ENCODE measurements at places on chromosomes 2 and 18. TPM values are rescaled to one million over a fixed set of nuclear protein-coding genes. Genes with fewer than 3 reads are reported as not detected.

- peak; percentile 13 for DNase-seq
Measured at GRCh38 chr2:21367421-21367820, 243.7 kb downstream of the TDRD15 start.

GRCh38 chr2:235300368-235301201 lies 193.3 kb upstream of the AGAP1 start:
- DNase-seq = no peak

DNA sequence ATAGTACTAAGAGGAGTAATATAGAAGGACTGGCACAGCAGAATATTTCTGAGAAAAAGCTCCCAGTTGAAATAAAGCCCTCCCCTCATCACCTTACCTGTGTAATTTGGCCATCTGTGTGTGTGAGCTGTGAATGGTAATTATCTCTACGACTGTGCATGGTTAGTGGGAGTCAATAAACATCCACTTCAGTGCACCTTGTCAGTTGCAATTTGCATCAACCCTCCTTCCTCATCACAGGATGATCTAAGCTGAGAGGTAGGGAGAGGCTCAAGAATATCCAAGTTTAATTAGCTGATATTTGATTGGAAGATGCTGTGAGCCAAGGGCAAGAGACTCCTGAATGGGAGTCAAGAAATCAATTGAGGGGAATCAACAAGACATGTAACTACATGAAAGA lies 694.9 kb upstream of the KLHL29 start:
- DNase-seq = no peak

The MAP2 gene
- 9.1 TPM for total RNA-seq

The DNAJC5G gene
- not detected for total RNA-seq

GRCh38 chr2:38517284-38517683 lies 85.4 kb downstream of the HNRNPLL start:
- no peak for DNase-seq

The CHRNG gene
- total RNA-seq = not detected

The ANO7 gene
- 0.24 TPM for total RNA-seq

- DNase-seq = peak; percentile 7
Measured at GRCh38 chr18:40133253-40133652, 1821.8 kb upstream of the PIK3C3 start.

DNA sequence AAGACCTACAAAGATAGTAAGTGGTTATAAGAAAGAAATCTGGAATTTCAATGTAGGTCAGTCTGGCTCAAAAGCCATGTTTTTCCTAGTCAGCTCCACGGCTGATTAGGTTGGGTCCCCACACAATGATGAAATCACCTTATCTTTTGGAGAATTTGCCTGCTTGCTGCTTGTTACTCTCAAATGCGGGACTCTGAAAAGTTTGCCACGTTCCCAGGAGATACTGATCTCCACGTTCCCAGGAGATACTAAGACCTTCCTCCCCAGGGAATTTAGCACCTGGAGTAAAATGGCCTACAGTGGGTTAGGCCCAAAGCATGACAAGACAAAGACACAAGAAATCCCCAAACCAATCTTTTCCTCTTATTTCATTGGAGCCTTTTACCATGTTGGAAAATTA lies 449.6 kb downstream of the TNS1 start:
- DNase-seq = no peak

The C2orf72 gene
- total RNA-seq = not detected

DNA sequence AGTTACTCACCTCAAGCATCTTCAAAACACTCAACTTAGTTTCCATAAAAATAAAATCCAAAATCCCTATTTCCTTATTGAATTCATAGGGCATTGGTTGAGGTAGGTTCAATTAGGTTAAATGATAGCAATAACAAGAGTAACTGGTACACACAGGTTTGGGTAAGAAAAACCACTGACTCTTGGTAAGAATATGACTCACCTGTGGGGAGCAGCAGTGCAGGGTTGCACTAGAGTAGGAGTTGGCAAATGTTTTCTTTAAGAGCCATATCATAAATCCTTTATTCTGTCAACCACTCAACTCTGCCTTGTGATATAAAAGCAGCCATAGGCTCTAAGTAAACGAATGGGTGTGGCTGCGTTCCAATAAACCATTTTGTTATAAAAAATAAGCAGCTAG lies 71.4 kb upstream of the CDH20 start:
- peak; percentile 11 for DNase-seq

DNA sequence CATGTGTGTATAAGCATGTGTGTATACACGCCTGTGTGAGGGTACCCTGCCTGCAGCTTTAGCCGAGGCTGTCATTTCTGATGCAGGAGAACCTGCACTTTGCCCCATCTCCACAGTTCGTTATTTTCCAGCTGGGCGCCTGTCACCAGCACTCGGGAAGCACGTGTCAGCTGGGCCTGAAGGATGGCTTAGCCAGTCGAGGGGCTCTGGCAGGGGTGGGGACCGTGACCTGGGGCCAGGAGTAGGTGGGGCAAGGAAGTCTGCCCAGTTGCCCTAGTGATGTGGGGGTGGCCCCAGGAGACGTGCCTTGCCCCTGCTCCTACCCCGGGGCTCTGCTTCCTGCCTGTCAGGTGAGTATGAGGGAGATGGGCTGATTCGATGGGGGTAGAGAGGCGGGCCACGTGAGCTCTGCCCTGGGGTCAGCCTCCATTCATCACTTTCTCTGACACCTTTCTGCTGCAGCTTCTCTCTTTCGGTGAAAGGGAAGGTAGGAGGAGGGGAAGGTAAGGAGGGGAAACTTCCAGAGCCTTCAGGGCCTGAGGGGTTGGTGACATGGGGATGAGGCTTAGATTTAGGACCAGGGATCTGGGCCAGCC lies 130.6 kb upstream of the SKOR2 start:
- no peak for DNase-seq

DNA sequence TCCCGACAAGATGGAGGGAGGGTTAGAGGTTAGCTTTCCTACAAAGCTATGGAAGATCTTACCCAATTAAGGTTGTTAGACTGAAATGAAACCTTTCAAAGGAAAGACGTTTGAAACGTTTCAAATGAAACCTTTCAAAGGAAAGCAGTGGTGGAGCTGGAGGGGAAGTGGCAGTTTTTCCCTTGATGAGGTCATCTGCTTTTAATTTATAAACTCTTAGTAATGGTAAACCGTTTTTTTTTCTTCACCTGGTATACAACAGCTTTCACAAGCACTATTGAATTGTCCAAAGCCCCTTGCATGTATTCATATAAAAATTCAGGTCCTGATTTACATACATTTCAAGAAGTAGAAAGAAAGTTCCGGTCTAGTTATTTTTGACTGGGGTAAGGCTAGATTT lies 7.4 kb downstream of the PMAIP1 start:
- DNase-seq = no peak

GRCh38 chr2:60857056-60857455 lies 24.3 kb upstream of the REL start:
- no peak for DNase-seq

The ONECUT2 gene
- 0.14 TPM for total RNA-seq

GRCh38 chr2:43576981-43577892 lies 18.6 kb downstream of the THADA start:
- DNase-seq = peak; percentile 10

The DOK1 gene
- total RNA-seq = 4.3 TPM

- no peak for DNase-seq
Measured at GRCh38 chr2:26647981-26648380, 6.8 kb upstream of the CIB4 start.

The AGAP1 gene
- 15.2 TPM for total RNA-seq

- DNase-seq = no peak
Measured at GRCh38 chr18:13680612-13681011, 45.7 kb downstream of the FAM210A start.

DNA sequence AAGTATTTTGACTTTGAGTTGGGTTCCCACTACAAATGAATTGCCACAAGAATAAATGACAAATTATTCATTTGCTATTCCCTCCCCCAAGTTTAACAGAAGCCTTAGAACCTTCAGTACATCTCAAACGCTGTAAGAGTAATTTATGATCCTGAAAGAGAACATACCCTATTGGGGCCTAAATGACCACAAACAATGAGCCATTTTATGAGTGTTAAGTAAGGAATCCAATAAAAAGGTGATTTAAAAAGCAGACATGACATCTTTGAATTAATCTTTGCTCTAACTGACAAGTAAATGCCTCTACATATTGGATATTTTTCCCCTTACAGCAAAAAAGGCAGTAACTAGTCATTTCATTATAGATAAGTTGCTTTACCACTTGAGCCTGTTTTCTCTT lies 136.9 kb downstream of the NRXN1 start:
- no peak for DNase-seq

GRCh38 chr2:10426726-10427617 lies 21.2 kb downstream of the ODC1 start:
- no peak for DNase-seq

DNA sequence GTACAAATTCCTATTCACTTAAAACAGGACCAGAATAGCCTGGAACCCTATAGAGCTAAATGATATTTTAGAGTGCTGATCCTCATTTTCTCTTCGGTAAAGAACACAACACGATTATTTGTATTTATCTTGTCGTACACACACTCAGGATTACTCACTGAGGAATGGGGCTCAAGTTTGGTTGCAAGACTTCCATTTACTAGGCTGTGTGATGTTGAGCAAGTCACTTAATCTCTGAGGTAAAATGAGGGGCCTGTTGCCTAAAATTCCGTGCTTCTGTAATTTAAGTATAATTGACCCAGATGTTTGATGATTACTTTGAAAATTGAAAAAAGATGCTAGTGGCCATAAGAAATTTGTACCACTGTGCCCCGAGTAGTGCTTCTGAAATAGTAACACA lies 42.6 kb upstream of the MAP4K3 start:
- DNase-seq = no peak

The SLC16A14 gene
- 0.92 TPM for total RNA-seq

GRCh38 chr18:573385-573784 lies 6.8 kb upstream of the CETN1 start:
- no peak for DNase-seq

The SERPINB7 gene
- 190 TPM for total RNA-seq

- no peak for DNase-seq
Measured at GRCh38 chr2:72008608-72009007, 139.1 kb downstream of the CYP26B1 start.

The TOGARAM2 gene
- total RNA-seq = 0.24 TPM

The ATP6V1B1 gene
- total RNA-seq = not detected
